Activated T-cell treated with anti-CD3 and anti-CD28 coated beads for 48 hours (primary cell): ENCODE measurements at places on chromosomes 5 and 9.

GRCh38 chr5:180343831-180344695, 9.1 kb downstream of the GFPT2 start:
- no peak for DNase-seq

DNA sequence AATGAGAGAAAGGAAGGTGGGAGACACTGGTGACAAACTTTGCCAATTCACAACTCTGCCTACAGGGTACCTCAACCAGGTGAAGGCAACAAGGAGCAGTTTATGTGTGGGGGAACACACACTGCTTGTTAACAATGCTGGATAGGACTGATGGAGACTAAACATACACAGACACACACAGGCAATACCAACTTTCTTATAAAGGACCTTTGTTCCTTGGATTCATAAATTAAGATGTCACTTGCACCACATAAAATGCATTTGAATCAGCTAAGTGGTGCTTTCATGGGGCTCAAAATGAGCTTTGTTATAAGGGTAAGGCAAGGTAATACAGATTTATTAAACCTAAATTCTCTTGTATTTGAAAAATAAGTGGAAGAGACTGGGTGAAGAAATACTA, 4.0 kb downstream of the TSTD2 start:
- no peak for DNase-seq

DNA sequence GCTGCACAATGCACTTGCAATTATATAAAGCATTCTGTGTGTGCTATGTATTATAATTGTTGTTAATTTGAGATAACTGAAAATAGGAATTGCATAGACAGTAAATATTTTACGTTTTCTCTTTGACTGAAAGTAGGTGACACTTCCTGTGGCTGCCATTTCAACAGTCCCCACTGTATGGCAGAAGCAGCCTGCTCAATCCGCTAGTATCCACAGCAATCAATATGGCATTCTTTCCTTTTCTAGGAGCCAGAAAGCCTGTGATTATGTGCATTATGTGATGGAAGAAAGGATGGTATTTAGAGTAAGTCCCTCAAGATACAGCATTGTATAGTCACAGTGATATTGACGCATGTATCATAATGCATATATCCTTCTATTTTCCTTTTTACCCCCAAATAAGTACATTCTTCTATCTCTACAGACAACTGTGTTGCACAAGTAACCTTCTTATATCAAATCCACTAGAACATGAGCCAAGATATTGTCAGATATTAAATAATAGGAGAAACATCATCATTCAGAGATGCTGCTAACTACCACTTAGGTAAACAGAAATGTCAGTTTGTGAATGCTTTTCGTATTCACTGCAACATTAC, 59.7 kb downstream of the CARTPT start:
- DNase-seq = no peak

DNA sequence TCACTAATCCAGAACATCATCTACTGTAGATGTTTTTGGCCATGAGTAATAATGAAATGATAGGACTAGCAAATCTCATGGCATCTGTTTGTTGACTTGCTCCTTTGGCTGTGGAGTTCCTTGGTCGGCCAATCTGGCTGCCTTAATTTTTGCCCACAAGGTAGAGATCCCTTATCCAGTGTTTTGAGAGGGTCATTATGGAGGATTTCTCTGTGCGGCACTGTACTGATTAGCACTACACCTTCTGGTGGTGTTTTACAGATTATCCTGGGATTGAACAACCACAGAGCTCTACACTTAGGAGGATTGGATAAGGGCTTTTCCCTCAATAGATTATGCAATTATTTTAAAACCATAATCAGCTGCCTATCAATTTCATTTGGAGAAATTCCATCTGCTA, 3.2 kb upstream of the ENHO start:
- DNase-seq = no peak

DNA sequence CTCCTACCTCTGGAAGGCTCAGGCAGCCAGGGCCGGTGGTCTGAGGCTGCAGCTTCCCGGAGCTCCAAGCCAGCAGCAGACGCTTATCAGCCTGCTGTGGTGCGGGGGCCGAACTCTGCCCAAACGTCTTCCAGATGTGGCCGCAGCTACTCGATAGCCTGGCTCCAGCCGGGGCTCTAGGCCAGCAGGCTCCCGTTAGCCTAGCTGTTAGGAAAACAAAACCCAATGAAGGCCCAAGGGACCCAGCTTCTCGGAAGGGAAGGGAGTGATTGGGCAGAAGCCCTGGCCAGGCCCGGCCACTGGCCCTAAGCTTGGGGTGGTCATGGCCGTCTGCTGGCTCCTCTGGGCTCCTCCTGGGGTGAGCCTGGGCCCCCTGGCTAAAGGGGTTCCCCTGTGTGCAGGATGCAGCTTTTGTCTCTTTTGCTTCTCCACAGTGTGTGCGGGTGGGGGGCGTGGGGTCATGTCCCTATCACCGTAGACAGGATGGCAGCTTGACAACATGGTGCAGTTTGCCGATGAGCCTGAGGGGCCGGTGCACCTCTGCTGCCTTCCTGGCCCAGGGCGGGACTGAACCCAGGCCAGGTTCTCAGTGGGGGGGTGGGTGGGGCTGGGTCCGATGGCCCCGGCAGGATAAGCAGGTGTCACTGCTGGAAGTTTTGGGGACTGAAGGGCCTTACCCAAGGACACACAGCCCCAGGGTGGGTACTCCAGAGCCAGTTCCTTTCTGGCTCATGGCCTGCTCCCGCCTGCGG, 18.7 kb downstream of the MYMK start:
- no peak for DNase-seq

DNA sequence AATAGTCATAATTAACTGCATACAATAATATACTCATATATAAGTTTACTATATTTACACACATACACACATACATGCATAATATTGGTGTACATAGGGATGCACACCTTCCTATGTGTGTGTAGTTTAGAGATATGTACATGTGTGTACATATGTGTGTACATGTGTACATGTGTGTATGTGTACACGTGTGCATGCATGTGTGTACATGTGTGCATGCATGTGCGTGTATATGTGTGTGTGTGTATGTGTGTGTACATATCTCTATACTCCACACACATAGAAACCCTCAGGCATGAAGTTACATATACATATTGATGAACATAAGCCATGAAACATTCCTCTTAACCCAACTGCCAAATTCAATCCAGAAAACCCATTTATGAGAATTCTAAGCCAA, 547.8 kb downstream of the TLR4 start:
- DNase-seq = no peak

GRCh38 chr5:172437445-172438318, 16.6 kb downstream of the SH3PXD2B start:
- no peak for DNase-seq

- DNase-seq = no peak
Measured at GRCh38 chr9:73575101-73576060, 423.7 kb downstream of the ANXA1 start.

- DNase-seq = no peak
Measured at GRCh38 chr5:139138809-139139208, 59.4 kb downstream of the SIL1 start.

- no peak for DNase-seq
Measured at GRCh38 chr5:178467568-178468195, 122.5 kb downstream of the COL23A1 start.

DNA sequence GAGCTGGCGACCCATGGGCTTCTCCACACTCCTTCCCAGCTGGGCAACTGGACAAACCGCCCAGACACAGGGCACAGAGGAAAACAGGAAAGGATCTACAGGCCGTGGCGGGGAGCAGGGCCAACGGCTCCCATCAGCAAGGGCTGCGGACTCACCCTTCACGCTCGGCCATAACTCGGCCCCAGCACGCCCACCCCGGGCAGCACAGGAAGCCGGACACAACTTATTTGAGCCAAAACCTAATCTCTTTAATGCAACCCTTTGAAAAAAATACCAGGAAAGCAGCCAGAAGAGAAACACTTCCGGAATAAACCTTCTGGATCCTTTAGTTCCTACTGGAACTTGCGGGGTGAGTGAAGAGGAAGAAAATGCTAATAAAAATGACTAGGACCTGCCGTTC, 59.9 kb downstream of the VAV2 start:
- no peak for DNase-seq

GRCh38 chr9:101727612-101728524, 10.6 kb downstream of the GRIN3A start:
- no peak for DNase-seq

DNA sequence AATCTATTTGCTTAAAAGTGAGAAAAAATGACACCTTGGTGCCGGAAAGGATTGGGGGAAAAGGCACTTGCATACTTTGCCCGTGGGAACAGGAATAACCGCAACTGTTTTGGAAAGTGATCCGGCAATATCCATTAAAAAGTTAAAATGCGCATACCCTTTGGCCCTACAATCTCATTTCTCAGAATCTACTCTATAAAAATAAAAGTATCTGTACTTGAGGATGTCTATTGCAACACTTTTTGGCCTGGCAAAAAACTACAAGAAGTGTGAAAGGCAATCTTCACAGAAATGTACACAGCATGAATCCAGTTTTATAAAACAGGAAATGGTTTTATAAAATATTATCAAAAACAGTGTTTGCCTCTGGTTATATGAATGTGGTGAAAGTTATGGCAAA, 58.3 kb upstream of the NFIL3 start:
- no peak for DNase-seq

DNA sequence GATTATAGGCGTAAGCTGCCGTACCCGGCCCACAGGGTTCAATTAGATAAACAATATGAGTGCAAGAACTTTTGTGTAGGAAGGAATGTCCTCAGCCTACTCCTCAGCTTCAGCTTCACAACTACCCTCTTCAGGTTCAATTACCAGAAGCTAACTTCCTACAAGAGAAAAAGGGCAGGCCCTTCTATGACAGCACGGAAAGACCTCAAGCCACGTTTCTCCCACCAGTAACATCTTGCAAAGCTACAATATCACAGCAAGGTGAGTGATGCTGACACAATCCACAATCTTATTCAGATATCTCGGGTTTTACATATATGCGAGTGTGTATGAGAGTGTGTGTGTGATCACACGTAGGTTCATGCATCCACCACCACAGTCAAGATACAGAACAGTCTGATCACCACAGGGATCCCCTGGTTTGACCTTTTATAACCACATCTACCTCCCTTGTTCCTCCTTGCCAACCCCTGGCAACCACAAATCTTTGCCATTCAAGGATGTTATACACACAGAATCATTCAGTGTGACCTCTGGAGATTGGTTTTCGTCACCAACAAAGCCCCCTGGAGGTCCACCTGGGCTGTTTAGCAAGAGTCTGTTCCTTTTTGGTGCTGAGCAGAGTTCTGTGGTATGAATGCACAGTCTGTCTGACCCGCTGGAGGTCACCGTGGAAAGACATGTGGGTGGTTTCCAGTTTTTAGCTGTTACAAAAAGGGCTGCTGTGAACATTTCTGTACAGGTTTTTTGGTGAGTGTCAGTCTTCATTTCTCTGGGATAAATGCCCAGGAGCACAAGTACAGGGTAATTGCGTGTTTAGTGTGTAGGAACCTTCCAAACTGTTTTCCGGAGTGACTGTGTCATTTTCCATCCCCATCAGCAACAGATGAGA, 38.2 kb downstream of the IPPK start:
- DNase-seq = peak; percentile 2

DNA sequence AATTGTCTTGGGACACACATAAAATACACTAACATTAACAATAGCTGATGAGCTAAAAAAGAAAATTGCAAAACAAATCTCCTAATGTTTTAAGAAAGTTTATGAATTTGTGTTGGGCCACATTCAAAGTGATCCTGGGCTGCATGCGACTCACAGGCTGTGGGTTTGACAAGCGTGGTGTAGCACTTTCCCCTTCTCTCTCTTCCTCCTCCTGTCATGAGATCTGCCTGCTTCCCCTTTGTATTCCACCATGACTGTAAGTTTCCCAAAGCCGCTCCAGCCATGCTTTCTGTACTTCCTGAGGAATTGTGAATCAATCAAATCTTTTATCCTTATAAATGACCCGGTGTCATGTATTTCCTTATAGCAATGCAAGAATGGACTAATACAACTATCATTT, 178.0 kb downstream of the TLR4 start:
- no peak for DNase-seq

DNA sequence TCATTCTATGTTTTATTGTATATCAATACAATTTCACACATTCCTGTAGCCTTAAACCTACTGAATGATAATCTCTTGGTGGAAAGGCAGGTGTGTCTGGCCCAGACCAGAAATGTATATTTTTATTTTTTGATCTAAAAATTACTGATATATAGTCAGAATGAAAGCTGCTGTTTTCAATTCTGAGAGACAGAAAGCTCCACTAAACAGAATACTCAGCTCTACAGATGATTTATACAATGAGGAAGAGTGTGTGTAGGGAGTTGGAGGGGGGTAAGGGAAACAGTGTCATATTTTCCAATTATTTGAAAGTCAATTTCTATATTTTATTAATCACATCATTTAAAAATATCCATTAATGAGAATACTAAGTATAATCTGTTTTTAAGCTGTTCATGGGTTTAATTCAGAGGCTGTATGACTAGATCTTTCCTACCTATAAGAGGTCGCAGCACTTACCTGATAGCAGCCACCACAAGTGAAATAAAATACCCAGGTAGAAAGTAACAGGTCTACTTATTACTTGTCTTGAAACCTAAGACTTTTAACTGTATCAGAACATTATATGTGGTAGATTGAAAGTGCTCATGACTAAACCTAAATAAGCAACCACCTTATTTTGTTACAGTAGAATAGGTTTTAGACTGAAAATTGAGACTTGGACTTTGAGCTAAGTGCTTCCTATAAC, 183.4 kb downstream of the TMC1 start:
- DNase-seq = no peak

GRCh38 chr9:23741351-23741750, 84.7 kb downstream of the ELAVL2 start:
- no peak for DNase-seq

- peak; percentile 3 for DNase-seq
Measured at GRCh38 chr9:38393128-38393796, 760 bp downstream of the ALDH1B1 start.

DNA sequence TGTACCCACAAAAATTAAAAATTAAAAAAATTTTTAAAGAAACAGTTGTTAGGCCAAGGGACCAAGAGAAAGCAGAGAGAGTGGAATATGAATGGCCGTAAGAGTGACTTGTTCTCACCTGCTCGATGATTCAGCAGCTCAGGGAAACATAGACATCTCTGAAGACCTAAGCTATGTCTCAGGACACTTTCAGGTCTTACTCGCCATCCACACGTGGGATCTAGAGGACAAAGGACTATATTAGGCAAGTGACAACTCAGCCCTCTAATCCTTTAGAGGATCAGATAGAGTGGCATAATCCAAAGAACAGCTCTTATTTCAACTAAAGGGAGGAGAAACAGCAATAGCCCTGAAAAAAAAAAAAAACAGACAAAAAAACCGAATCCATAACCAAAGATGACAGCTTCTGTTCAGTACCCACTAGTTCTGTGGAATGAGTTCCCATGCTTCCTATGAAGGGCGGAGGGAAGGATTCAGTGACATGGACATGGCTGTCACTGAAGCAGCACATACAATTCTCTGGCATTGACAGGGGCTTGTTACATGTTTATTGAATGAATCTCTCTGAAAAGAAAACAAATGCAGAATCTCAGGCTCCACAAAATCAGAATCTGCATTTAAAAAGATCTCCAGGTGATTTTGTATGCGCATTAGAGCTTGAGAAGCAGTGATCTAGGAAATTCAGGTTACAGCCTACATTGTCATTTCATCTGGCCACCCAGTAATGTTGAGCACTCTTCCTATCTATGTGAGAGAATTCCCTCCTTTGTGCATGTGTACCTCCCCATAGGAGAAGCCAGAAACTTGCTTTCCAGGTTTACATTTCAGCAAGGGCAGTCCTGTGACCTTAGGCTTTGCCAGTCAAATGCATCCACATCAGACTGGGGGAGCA, 96.0 kb downstream of the KIAA1958 start:
- no peak for DNase-seq

- DNase-seq = no peak
Measured at GRCh38 chr5:132566657-132567056, 9.9 kb downstream of the RAD50 start.

- no peak for DNase-seq
Measured at GRCh38 chr9:110579034-110579861, at the start of gene SVEP1. Gene SVEP1, minus strand, starts transcription at chr9:110579741. Its CDS starts 198 bp downstream, at chr9:110579543.
